NCI-H1092 (cell line): ENCODE measurements at places on chromosomes 2 and 18.

- no peak for DNase-seq
These were observed 37.6 kb downstream of the HJURP start for GRCh38 chr2:233816771-233817170.

DNA sequence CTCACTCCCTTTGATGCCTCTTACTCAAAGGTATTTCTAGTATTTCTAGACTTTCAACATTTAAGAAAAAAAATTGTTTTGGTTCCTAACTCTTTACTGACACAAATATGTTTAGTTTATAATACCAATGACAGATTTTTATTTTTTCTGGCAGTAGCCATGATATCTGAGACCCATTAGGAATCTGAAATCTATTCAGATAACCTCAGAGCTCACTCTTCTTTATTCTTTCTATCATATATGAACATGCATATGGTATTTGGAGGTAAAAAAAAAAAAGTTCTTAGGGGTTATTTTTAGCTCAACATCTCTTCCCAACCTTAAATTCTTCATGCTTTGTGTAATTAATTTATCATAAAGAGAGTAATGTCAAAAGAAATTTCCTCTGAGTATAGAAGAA is 465.5 kb downstream of the CDH2 start:
- DNase-seq, result no peak

DNA sequence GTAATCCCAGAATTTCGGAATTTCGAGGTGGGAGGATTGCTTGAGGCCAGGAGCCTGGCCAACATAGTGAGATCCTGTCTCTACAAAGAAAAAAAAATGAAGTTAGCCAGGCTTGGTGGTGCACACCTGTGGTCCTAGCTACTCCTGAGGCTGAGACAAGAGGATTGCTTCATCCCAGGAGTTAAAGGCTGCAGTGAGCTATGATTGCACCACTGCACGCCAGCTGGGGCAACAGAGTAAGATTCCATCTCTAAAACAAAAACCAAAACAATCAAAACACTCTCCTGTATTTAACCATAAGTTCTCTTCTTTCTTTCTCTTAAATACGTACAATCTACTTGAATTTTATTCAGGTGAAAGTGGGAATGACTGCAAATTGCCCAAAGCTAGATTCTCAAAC is 33.8 kb upstream of the NEDD4L start:
- no peak for DNase-seq

- no peak for DNase-seq
These were observed 46.7 kb downstream of the IRS1 start for GRCh38 chr2:226752887-226753286.

GRCh38 chr18:36568487-36568886 is 260.3 kb downstream of the TPGS2 start:
- DNase-seq, result no peak

GRCh38 chr18:34809451-34810072 is 99.5 kb downstream of the DTNA start:
- DNase-seq, result no peak

GRCh38 chr2:129252781-129253460 is 726.5 kb upstream of the RAB6C start:
- DNase-seq, result no peak

DNA sequence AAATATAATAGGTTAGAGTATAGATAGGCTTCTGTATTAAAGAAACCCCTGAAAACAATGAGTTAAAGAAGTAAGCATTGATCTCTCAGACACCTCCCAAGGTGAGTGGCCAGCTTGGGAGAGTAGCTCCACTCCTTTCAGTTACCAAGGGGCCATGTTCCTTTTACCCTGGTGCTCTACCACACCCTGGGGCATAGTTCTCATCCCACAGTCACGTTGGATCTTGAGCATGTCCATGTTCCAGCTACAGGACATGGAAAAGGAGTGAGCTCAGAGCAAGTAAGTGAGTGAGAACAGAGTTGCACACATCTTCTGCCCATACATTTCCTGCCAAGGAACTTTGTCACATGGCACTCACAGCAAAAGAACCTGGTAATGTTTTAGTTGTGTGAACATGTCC is 325.9 kb upstream of the SLC39A10 start:
- no peak for DNase-seq

GRCh38 chr2:72980535-72981217 is 63.4 kb downstream of the EMX1 start:
- no peak for DNase-seq

DNA sequence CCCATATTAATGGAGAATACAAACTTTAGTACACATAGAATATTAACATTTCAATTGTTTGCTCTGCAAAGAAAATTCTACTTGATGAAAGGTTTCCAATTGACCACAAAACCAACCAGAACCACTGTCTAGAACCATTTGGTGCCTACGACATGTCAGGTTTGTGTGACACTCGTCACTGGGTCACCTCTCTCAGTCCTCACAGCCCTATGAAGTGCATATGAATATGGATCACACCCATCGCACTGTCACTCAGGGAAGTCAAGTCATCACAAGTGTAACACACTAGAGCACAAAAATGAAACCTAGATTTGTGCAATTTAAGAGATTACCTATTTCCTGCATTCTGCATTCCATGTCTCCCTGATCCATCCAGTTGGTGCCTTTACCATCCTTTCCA is 43.7 kb downstream of the PTPN2 start:
- DNase-seq, result no peak

DNA sequence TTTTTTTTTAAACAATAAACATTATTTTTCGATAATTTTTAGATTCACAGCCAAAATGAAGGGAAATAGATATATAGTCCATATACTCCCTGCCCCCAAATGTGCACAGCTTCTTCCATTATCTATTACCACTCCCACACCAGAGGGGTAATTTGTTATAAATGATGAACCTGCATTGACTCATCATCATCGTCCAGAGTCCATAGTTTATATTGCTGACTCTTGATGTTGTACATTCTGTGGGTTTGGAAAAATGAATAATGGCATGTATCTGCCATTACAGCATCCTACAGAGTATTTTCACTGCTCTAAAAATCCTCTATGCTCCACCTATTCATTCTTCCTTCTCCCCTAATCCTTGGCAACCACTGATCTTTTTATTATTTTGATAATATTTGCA is 121.5 kb downstream of the LTBP1 start:
- DNase-seq, result no peak

GRCh38 chr2:237059155-237059875 is 26.4 kb upstream of the COPS8 start:
- DNase-seq, result no peak

DNA sequence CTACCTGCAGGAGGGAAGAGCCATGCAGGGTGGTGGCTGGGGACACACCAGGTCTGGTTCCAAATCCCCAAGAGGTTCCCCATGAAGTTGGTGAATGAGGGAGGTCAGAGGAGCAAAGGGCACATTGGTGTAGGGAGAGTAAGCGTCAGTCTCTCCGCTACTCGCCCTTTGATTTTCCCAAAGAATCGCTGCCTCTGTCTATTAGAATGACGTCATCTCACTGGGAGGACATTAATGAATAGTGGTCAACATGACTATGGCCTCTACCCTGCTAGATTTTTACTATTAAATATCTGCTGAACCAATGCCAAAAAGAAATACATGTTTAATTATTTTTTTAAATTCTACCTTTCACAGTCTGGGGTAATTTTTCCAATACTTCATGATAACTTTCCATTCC is 109.6 kb upstream of the SNTG2 start:
- DNase-seq, result no peak

GRCh38 chr2:174618179-174618578 is 20.6 kb upstream of the WIPF1 start:
- no peak for DNase-seq

DNA sequence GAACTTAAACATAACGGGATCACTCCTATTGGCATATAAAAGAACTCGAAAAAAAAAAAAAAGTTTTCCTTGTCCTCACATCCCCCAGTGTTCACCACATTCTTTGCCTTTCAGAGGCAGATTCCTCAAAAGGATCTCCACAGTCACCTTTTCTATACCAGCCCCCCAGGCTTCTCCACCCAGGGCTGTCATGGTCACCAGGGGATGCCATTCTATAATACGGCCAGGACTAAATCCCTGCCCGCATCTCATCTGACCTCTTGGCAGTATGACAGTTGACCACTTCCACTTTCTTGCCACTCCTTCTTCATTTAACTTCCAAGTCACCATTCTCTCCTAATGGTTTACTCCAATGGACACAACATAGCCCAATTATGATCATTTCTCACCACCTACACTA is 29.3 kb downstream of the SOS1 start:
- no peak for DNase-seq

DNA sequence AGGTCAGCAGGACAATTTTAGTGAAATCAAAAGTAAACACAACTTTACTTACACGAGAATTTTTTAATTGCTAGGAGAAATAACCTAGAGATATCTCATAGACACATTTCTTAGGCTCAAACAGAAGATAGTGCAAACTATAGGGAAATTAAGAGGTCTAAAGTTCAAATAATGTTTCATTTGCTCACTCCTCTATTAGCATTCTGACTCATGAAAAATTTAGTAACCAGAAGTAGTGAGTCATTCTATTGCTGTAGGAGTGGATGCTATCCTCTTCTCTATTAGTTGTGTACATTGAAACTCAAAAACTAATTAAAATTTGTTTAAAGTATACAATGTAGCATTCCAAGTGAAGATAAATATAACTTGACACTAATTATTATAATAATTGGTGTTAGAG is 908.3 kb upstream of the TMEFF2 start:
- no peak for DNase-seq

DNA sequence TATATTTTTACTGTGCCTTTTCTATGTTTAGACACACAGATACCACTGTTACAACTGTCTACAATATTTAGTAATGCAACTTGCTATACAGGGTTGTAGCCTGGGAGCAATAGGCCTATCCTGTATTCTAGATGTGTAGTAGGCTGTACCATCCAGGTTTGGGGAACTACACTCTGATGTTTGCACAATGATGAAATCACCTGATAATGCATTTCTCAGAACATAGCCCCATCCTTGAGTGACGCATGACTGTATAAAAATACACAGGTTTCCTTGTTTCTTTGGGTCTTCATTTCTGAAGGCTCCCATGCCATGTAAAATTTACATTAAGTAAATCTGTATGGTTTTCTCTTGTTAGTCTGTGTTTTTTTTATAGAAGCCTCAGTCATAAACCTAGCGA is 270.9 kb upstream of the SKOR2 start:
- DNase-seq, result no peak

DNA sequence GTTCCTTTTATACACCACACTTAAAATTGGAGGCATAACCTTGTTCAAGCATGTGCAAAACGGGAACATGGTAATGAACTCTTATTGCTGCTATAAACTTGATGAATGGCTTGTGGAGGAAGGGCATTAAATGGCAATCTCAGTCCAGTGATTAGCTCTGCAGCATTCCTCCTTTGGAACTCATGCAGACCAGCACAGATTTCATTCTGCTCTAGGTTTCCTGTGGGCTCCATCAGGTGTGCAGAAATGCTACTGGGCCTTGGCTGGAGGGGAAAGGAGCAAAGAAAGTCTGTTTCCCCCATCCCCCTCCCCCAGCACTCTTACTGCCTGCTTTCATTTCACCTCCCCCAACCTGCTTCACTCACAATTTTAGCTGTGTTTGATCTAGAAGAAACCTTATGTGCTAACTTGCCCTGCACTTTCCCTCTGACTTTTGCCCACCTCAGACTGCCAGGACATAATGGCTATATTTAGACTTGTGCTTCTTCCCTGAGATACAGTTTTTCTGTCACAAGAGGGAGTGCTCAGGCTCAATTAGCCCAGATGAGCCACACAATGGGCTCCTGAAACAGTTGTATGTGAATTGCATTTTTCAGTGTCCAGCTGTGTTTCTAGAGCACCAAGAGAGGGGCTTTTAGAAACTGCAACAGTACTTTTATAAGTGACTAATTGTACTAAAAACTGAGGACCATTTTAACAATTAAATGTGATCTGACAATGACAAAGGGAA is 109.8 kb downstream of the FSHR start:
- DNase-seq, result no peak

DNA sequence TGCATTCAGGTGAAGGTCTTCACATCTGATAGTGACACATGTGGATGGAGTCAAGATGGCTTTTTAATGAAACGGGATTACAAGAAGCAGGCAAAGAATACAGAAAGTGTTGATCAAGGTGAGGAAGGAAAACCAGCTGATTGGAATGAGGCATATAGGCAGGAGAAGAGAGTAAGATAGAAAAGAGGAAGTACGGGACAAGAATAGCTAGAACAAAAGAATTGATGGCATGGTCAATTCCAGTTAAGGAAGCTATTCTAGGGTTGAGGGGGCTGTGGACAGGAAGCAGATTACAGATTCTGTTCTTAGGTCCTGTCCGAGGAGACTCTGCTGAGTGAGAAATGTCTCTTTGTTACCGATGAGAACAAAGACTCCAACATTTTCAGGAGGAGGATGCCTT is 13.2 kb upstream of the NCK2 start:
- DNase-seq, result no peak

- DNase-seq, result no peak
These were observed 36.4 kb upstream of the LMAN1 start for GRCh38 chr18:59395226-59396175.

DNA sequence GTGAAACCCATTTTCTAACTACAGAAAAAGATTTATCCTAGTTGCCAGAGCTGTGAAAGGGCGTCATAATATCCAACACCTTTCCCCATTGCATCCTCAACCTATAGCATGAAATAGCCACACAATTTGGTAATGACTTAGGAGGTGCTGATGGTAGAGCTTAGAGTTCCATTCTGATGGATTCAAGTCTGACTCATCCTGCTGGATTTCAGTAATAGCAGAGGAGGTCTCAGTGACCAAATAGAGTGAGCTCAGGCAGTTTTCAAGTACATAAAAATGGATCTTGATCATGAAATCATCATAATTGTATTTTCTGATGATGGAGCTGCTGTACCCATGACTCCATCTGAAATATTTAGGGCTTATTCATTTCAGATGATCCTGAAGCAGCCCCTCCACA is 270.7 kb upstream of the KLHL29 start:
- DNase-seq, result no peak

DNA sequence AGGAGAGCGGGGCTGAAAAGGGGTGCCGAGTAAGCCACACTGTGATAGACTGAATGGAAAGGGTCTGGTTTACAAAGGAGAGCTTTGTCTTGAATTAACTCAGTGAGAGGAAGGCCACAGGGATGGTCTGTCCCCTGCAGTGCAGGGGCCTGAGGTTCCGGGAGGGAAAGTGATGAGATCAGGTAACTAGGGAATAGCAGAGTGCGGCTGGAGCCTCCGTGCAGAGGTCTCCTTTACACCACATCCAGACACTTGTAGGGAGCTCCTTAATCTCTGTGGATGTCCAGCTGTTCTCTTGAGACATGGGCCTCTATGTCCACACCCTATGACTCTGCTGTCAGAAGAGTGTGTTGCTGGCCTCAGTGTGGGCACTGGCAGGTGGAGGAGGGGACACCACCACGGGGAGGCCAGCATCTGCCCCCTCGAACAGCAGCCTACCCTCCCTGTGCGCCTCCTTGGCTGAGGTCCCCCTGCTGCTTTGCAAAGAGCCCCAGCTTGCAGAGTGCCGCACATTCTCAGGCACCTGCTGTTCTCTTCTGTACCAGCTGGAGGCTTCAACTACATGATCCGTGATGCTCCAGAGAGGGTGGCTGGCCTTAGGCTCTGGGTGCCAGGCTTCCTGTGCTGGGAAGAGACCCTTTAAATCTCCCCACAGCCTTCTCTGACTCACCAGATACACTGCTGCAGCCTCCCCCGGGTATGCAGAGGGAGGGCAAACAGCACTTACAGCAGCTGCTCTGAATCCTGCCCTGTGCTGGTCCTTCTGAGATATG is 25.9 kb downstream of the ENOSF1 start:
- no peak for DNase-seq
